ENCODE measurements at places on chromosomes 3 and 15. TPM values are rescaled to one million over a fixed set of nuclear protein-coding genes. Genes with fewer than 3 reads are reported as not detected.

TF gene
- 7.0 TPM for polyA plus RNA-seq

- DNase-seq = no peak
These were observed 8.3 kb upstream of the TM4SF1 start for GRCh38 chr3:149385617-149386298.

DNA sequence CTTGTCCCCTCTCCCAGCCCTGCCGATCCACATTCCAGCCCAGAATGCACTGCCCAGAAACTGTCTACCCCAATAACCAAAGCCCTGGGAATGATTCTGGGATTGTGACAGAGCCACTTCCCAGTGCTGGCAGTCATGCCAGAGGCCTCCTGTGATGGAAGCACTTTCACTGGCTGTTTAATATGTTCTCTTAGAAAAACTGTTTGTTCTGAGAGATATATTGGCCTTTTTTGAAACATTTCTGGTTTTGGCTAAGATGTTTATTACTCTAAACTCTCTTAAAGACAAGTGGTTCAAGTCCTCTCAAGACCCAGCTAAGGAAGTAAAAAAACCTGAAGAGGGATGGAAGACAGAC, 74.0 kb upstream of the HACD2 start:
- no peak for DNase-seq

MYEF2 gene
- polyA plus RNA-seq = 108 TPM

DNAJA4 gene
- polyA plus RNA-seq = 22.4 TPM

- DNase-seq = peak; percentile 83
These were observed 54.4 kb downstream of the FEZF2 start for GRCh38 chr3:62318752-62319569.

HYKK gene
- polyA plus RNA-seq = 11.2 TPM

WDR93 gene
- 2.4 TPM for polyA plus RNA-seq

DNA sequence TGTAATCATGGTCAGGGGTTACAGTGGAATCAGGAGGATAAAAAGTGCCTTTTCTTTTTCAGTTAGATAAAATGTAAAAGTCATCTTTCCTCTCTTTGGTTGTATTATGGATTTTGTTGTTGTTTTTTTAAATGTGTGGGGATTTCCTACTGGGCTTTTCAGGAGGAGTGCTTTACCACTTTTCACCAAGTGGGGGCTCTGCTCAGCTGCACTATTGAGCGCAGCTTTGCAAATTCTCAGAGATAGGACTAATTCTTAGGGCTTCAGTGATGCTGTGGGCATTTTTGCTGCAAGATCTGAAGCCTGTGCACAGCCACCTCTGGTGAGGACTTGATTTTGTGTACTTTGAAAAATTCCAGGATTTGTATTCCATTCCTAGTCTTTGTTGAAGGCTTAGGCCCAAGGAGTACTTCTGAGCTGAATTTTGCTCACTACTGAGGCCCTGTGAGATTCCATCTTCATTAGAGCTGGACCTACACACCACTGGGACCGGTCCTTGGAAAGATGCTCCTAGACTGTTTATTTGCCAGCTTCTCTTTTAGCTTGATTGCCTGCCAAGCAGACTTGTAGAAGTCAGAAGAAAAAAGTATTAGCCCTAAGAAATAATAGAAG, 7.5 kb downstream of the GNB5 start:
- no peak for DNase-seq

GRCh38 chr15:57198654-57199291, 177.5 kb upstream of the CGNL1 start:
- no peak for DNase-seq

- no peak for DNase-seq
These were observed 22.1 kb downstream of the ST8SIA2 start for GRCh38 chr15:92415639-92416297.

DNA sequence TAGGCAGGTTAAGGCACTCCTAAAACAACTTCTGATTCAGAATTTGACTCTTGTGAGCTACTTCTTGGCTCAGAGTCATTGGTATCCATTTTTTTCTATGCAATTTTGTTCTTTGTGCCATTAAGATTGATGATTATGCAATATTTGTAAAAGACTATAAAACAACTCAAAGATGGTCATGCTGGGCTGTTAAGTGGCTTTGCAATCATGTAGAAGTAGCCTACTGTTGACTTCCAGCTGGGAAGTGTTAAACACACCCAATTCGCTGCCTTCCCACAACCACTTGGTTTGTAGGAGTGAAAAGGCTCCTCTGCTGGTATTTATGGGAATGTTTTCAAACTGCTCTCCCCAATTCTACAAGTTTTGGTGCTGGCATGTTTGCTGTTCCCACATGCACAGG, 74.7 kb upstream of the COL6A6 start:
- no peak for DNase-seq

- DNase-seq = no peak
These were observed 46.5 kb upstream of the CLDN18 start for GRCh38 chr3:137963463-137963862.

- DNase-seq = peak; percentile 74
These were observed 1.4 kb upstream of the IL17RC start for GRCh38 chr3:9915254-9916141.

MINAR1 gene
- polyA plus RNA-seq = 1.1 TPM

DNA sequence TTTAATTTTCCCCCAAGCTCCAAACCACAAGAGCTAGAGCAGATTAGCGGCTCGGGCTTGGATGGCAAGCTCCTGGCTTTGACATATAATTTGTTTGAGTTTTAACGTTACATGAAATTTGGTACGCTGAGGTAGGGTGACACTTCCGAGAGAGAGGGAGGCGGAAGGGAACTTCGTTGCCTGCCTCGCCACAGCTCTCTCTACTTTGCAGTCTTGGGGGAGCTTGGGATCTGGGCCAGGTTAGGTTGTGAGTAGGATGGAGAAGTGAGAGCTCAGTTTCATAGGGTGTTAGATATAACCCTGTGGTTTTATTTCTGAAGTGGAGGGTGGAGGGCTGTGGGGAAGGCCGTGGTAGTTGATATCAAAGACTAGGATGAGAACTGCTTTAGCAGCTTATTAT, 39.7 kb downstream of the LRTM1 start:
- DNase-seq = no peak

DNA sequence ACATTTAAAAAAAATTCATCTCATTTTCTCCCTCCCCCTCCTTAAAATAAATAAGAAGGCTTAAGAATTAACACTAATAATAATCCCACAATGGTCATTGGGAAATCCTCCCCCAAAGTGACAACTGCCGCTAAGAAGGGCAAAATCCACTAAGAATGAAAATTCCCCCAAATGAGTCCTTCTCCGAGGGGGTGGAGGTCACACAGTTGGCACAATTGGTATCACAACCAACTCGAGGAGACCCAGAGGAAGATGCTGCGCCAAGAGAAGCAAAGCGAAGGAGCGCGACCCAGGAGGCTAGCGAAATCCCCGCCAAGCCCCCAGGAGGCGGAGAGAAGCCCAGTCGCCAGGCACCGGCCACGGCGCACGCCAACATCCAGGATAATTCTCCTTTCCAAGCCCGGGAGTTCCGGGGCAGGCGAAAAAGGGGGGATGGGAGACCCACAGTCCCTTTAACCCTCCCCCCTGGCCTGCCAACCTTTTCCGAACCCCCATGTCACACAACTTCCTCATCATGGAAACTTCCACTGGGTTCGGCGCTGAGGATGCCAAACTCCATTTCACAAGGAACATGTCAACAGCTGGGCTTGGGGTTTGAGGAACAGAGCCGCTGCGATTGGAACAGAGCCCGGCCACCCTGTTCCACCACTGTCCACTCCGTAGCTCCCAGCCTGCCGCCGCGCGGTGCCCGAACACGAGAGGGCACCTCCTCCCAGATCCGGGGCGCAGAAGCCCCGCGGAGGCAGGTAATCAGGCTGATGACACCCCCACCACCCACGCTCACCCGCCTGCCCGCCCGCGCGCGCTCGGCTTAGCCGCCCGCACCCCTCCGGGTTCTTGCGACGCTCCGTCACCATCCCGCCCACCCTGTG, 668 bp downstream of the THRB start:
- DNase-seq = no peak

DNA sequence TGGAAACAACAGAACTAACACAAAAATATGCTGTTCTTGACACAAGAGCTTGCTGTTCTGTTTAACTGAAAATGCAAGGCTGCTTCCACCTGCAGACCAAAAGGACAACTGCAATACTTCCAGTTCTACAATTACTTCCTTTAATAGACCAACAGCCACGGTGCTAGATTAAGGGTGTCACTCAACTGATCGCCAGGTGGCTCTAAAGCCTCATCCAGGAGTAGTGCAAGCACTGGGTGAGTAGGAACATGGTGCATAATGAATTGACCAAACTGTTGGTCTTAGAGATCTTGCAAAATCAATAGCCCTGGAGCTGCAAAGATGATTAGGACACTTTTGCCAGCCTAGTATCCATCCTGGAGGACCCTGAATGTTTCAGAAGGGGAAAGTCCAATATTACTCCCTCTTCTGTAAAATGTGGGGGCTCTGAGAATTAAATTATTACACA, 3.6 kb upstream of the CLDN16 start:
- DNase-seq = peak; percentile 21

SKOR1 gene
- 0.58 TPM for polyA plus RNA-seq

C3orf62 gene
- polyA plus RNA-seq = 14.1 TPM

DNA sequence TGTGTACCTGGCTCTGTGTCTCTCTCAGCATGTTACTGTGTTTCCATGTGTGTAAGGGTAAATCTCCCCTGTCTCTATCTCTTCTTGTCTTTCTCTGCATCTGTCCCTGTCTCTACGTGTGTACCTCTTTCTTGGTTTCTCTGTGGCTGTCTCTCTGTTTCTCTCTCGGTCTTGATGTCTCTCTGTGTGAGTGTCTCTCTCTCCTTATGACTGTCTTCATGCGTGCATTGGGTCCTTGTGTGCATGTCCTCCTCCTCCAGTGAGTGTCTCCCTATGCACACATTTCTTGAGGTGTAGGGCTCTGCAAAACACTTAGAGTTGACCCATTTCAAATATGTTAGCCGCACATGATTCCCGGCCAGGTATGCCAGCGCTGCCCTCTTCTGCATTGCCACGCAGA, 903.3 kb upstream of the CFAP20DC start:
- DNase-seq = no peak

- DNase-seq = no peak
These were observed 5.6 kb downstream of the ZBTB38 start for GRCh38 chr3:141373768-141374526.

C3orf70 gene
- 7.6 TPM for polyA plus RNA-seq

DNA sequence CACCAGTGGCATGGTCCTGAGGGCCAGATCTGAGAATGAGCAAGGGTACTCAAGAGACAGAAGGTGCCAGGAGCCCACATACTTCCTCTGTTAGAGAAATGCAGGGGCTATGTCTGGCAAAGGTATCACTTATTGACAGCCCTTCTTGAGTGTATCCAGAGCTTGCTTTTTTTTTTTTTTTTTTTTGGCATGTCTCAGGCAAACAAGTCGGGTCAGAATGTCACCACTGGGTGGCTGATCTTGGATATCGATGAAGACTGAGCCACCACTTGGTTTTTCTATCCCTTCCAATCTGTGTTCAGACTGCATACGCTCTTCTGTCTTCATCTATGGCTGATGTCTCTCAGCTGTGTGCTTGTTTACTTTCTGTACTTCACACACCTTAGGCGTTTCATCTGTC, 363.4 kb upstream of the C2CD4B start:
- DNase-seq = no peak

GRCh38 chr15:82143390-82144385, 97.9 kb upstream of the MEX3B start:
- no peak for DNase-seq

- peak; percentile 35 for DNase-seq
These were observed 759 bp upstream of the ARID3B start for GRCh38 chr15:74540161-74540760.

- DNase-seq = no peak
These were observed 296.8 kb upstream of the CHRM5 start for GRCh38 chr15:33671456-33671855.

Measured in renal pelvis (tissue), 12 donors.